Nasal cavity respiratory epithelium epithelial cell of viscerocranial mucosa (primary cell): ENCODE measurements at places on chromosomes 11 and 22. TPM values are rescaled to one million over a fixed set of nuclear protein-coding genes. Genes with fewer than 3 reads are reported as not detected.

The CCDC73 gene
- total RNA-seq, result under 0.01 and 0.14 TPM in 2 replicates

The UPB1 gene
- total RNA-seq, result not detected in 2 replicates

The IFITM10 gene
- 0.34 and 1.2 TPM in 2 replicates for total RNA-seq

The KRTAP5-8 gene
- total RNA-seq, result not detected in 2 replicates

The NXPE4 gene
- total RNA-seq, result not detected in 2 replicates

The H19 gene
- 2.9 and 3.8 TPM in 2 replicates for total RNA-seq

The PCSK7 gene
- 26.0 and 55.4 TPM in 2 replicates for total RNA-seq
